HEK293T (cell line): ENCODE measurements at places on chromosomes 5 and 9.

DNA sequence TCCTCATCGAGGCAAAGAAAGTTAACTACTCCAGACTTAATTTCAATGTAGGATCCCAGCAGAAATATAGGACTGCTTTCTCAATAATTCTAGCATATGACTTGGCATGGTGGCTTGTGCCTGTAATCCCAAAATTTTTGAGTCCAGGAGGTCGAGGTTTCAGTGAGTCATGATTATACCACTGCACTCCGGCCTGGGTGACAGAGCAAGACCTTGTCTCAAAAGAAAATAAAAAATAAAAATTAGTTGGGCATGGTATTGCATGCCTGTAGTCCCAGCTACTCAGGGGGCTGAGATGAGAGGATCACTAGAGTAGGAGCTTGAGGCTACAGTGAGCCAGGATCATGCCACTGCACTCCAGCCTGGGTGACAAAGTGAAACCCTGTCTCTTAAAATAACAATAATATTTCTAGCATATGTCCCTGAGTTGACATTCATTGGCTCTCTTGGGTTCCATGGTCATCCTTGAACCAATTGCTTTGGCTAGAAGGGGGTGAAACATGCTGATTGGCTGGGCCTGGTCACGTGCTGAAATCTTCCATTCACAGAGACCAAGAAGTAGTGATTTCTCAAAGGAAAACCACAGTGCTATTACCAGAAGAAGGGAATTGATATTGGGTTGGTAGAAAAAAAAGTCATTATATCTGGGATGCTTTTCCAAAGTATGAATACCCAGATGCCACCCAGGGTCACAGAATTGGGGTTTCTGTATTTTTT lies 31.6 kb upstream of the GARNL3 start:
- no peak for DNase-seq

DNA sequence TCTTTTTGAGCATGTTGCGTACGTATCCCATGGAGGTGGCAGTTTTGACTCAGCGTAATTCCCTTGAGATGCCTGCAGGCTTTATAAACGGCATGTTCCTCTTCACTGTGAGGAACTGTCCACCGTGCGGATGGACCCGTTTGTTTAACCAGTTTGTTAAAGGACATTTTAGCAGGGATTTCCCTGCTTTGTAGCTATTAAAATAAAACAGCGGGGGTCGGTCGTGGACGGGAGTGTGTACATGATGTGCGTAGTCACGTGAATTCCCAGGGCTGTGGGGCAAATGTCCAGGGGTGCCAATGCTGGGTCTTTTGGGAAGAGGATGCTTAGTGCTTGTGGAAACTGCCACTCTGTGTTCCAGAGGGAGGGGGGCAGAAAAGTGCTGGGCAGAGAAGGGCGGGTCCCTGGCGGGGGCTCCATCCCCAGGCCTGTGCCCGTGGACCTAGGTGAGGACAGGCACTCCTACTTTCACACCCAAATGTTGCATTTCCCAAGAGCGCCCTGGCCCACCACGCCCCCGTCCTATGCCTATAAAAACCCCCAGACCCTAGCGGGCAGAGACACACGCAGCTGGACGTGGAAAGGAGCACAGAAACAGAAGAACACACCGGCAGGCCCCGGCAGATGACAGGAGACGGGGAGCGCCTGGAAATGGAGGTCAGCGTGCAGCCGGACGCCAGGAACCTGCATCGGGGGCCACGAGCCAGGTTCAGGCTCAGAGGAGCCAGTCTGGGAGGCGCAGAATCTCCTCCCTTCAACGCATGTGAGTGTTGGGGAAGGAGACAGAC lies 4.0 kb upstream of the TERT start:
- DNase-seq, result no peak

- DNase-seq, result no peak
Measured at GRCh38 chr5:156589104-156589945, 260.8 kb upstream of the PPP1R2B start.

DNA sequence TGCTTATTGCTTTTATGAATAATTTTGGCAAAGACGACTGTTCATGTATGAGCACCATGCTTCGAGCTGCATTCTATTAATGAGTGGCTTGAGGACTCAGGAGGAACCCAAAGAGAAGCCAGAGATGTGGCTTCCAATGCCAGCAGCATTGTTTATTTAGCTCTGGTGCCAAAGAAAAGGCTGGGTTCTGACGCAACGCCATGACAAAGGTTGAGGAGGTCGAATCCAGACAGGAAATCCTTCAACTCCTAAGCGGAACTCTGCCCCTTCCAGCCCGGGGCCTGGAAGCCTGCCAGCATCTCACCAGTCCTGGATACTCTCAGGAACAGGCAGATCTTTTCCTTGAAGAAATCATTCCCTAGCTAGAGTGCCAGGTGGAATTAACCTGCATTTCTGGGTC lies 104.4 kb downstream of the ARHGAP26 start:
- DNase-seq, result no peak

DNA sequence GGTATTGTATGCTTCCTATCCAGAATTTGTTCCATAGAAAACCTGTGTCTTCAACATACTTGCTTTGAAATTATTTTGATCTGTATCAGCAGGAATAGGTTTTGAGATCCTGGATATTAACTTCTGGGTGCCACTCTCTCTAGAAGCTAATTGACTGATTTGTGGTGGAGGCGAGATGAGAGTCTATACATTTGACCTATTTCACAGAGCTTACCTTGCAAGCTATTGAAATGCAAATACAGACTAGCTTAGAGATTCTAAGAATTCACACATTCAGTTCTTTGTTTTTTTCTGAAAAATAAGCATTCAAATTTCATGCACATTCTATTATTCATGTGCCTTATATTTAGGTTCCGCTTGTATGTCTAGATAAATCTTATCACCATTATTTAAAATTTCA lies 246.3 kb downstream of the MAST4 start:
- no peak for DNase-seq

DNA sequence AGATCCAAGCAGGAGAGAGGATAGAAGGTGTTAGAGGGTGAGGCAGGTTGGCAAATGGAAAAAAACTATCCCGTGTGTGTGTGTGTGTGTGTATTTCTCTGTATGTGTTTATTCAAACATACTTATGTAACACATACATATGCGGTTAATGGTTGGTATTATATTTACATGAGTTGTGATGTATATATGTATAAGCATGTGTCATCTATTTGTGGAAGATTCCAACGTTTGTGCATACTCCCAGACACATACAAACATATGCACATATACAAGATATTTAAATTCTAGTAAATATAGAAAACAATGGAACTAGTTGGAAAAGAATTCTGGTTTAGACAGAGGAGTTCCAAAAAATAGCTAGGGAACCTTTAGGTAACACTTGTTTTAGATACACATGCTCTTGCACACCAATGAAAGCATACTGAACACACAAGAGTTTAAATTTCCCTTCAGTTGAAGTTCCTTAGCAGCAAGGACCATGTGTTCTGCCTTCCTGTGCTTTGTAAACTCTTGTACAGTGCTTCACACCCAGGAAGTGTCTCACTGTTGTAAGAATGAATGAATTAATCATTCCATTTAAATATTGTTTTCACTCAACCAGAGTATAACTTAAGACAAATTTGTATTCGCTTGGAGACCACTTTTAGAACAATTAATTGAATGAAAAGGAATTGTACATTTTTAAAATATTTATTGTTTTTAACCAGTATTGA lies 257.8 kb downstream of the FER start:
- DNase-seq, result no peak

- DNase-seq, result no peak
Measured at GRCh38 chr5:82591021-82591515, 312.9 kb upstream of the RPS23 start.

- DNase-seq, result no peak
Measured at GRCh38 chr9:36503172-36504088, 69.3 kb upstream of the MELK start.

DNA sequence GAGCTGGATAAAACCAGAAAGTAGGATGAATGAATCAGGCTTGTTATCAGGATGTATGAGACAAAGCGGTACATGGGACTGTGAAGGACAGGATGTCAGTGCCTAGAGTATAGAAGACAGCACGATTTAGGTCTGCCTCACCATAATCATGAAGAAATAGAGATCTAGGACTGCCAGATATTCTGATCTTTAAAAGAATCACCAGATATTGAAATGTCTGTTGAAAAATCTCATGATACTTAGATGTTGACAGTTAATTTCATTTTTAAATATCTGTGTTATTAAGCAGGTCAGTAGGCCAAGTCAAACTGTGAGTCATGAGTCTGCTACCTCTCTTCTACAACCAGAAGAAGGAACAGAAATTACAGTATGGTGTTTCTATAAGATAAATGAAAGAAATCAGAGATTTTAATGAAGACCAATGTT lies 65.0 kb downstream of the ST8SIA4 start:
- DNase-seq, result no peak

DNA sequence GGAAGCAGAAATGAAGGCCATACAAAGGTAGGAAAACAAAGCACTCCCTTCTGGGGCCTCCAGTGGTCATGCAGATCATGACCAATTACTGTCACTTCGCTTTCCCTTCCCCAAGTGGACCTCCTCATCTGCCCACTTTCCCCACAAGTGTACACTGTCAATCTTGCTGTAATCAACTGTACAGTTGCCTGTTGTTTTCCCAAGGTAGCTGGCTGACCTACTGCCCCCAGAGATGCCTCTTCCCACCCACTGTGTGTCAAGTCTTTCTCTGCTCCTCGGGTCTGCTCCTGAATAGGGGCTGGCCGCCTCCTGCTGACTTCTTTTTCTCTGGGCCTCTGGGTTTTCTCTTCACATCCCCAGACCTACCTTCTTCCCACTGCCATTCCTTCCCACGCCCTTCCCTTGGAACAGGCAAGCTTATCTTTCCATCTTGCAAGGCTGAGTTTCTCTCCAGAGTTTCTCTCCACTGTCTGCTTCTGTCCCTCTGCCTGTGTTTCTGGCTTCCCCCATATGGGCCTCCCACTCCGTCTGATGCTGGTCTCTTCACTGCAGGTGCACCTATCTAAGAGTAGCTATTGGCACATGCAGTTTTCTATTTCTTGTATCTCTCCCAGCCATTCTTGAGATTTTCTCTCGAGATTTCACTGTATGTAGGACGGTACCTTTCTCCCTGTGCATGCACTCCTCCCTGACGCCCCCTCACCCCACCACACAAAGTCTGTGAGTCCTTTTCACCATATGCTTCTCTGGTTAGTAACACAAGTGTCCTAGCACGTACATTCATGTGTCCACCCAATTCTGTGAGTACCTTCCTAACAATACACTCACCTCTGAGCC lies 2.4 kb downstream of the ELL2 start:
- no peak for DNase-seq

DNA sequence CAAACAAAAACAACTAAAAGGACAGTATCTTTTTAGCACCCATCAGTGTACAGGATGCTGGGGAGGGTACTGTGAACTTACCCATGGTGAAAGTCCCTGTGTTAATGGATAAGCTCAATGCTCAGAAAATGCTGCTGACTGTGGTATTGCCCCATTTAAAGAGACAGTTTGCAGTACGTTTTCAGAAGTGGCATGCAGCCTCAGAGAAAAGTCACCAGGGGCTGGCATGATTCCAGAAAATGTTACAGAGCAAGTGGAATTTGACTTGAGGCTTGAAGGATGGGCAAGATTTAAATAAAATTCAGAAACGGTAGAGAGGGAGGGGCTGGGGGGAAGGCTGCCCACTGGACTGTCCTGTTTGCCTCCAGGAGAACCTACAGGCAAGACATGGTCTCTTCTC lies 7.2 kb downstream of the S1PR3 start:
- no peak for DNase-seq

DNA sequence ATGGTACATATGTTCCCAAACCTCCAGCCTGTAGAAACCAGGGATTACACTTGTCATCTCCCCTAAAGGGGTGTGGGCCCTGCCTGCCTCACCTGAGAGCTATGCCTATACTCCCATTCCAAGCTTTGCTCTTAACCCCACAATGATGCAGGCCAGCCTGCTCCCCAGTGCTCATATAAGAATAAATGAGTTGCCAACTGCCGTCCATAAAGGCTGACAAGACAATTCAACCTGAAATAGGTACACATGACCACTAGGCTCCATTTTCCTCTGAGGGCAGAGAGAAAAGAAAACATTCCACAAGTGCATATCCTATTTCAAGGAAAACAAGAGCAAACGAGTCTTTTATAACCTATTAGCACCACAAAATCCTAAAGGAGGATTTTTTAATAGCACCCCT lies 28.4 kb downstream of the SKP1 start:
- DNase-seq, result no peak

DNA sequence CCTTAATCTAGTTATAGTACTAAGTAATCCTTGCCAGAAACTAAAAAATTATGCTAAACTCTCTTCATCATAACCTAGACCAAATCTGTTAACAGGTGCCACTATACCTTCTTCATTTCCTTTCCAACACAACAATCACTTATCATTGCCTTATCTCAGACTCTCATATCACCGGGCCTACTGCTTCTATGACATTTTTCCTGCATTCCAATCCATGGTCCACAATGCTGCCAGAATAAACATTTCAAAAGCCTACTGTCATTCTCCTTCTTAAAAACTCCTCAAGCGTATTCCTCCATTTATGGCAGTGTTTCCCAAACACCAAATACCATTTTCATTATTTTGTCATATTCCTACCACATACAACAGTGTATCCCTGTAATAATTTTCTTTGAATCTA lies 6.5 kb downstream of the PPP6C start:
- DNase-seq, result no peak

DNA sequence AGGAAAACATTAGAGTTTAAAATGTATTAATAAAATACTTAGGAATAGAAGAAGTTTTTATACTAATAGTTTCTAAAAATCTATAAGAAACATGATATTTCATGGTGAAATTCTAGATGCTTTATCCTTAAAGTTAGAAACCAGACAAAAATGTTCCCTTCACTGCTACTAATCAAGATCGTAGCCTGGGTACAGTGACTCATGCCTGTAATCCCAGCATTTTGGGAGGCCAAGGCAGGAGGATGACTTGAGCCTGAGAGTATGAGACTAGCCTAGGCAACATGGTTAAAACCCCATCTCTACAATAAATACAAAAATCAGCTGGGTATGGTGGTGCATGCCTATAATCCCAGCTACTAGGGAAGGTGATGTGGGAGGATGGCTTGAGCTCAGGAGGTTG lies 30.4 kb upstream of the KLF9 start:
- DNase-seq, result no peak

GRCh38 chr5:82984786-82985735 lies 92.1 kb downstream of the TMEM167A start:
- no peak for DNase-seq

GRCh38 chr5:17463653-17464052 lies 34.4 kb upstream of the TAF11L2 start:
- DNase-seq, result no peak

DNA sequence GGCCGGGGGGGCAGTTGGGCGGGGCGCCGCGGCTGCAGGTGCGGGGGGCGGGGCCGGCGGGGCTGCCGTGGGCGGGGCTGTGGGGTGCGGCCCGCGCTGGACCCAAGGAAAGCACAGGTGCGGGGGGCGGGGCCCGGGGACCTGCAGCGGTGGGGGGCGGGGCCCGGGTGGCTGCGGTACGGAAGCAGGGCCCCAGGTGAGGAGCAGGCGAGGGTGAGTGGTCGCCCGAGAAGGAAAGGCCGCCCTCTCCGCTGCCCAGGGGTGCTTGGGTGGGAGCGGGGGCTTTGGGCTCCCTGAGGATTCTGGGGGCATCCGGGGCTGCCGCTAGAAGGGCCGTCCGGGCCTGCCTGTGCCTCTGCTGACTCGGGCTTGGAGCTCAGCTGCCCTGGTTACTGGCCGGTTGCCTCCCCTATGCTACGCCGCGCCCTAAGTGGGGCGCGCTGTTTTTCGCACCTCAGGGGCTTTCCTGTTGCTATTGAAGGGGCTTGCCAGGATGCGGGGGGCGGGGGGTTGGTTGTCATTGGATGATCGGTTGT lies 767 bp downstream of the RALGPS1 start:
- DNase-seq, result no peak

- DNase-seq, result no peak
Measured at GRCh38 chr5:125129151-125129806, 382.8 kb upstream of the ZNF608 start.
